Motor neuron (in vitro differentiated cells): ENCODE measurements at places on chromosomes 13 and 19.

DNA sequence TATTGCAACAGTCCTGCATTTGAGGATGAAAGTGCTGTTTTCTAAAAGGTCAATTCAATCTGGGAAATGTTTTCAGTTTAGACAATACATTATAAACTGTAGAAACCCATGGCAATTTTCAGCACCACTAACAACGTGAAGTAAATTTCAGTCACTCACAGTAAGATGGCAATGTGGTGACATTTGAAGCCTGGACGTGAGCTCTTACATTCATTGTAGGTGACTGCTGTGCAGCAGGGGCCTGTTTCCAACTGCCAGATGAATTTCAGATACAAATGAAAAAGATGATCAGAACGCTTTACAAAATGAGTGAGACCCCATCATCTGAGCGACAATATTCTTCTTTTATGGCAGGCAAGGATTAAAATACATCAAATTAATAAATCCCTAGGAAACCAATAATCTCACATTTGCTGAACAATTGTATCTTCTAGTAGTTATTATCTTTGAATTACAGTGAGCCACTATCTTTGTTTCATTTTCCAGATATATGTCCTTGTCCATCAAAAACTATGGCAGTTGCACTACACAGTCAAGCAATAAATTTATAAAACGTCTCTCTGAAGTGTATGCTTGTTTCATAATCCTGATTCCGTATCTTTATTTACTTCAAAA is 1816.8 kb downstream of the OLFM4 start:
- no peak for ATAC-seq

GRCh38 chr13:64640002-64640401 is 2590.1 kb downstream of the PCDH9 start:
- no peak for ATAC-seq

GRCh38 chr13:102172406-102172805 is 229.4 kb downstream of the FGF14 start:
- ATAC-seq, result no peak

DNA sequence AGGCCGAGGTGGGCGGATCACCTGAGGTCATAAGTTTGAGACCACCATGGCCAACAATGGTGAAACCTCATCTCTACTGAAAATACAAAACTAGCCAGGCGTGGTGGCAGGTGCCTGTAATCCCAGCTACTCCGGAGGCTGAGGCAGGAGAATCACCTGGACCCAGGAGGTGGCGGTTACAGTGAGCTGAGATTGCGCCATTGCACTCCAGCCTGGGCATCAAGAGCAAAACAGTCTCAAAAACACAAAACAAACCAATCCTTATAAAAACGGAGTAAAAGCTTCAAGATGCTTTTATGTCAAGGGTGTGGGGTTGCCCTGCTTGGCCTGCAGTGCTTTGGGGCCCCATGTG is 7.2 kb downstream of the ACP4 start:
- no peak for ATAC-seq

- no peak for ATAC-seq
Observed at GRCh38 chr19:10566658-10567410, 1.0 kb upstream of the KRI1 start.

GRCh38 chr19:45424191-45425058 is 708 bp upstream of the ERCC1 start:
- ATAC-seq, result peak; percentile 30

DNA sequence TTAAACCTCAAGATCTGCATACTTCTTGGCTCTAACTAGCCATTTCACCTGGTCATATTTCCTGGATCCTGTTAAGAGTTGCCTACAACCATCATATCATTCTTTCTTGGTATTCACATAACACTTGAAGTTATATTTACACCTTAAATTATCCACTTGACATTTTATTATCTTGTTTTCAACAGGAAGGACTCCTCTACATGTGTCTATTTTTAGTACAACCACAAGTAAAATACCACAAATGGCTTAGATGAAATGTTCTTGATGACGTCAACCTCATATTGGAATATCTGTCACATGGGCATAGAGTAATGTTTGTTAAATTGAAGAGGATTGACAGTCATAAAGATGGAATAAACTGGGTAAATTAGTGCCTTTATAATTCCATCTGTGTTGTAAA is 9.4 kb downstream of the PCDH20 start:
- ATAC-seq, result no peak

DNA sequence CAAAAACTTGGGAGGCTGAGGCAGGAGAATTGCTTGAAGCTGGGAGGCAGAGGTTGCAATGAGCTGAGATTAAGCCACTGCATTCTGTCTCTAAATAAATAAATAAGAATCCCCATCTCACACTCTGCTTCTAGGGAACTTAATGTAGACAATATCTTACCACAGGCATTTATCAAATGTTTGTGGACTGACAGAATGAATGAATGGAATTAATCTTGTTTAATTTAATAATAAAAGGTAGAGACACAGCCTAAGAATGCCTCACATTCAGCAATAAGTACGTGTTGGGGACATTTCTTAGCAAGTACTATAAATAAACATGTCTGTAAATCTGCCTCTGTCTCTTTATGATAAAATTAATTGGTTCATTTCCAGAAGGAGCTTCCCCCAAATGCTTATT is 36.2 kb upstream of the RBM26 start:
- ATAC-seq, result no peak

DNA sequence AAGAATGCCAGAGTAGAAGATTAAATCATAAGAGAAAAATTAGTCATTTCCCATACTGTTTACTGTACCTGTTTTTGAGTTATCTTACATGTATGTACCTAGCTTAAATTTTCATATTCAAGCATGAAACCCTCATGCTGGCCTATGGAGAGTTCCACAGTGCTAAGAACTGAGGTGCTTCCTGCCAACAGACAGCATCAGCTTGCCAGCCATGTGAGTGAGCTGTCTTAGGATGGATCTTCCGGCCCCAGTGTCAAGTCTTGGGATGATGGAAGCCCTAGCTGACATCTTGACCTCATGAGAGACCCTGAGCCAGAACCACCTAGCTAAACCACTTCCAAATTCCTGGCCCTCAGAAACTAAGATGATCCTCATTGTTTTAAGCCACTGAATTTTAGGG is 90.1 kb downstream of the SERP2 start:
- ATAC-seq, result no peak

DNA sequence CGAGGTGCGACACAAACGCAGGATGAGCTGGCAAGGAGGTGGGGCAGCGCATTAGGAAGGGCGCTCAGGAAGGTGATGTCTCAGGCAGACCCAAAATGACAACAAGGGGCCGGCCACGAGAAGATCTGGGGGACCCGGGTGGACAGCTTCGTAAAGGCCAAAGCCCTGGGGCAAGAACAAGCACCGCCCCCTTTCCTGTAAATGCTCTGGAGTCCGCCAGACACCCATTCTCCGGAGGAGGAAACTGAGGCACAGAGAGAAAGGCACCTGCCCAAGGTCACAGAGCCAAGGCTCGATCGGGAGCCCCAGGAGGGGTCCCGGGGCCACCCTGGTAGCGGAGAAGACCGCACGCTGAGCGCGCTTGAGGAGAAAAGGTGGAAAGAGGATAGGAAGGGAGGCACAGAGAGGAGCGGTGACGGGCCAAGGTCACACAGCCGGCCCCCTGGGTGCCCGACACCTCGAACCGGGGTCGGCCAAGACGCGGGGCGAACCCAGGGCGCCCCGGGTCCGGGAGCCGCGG is 571 bp downstream of the SAFB2 start:
- ATAC-seq, result no peak
